ENCODE measurements at places on chromosomes 1 and 21. TPM values are rescaled to one million over a fixed set of nuclear protein-coding genes. Genes with fewer than 3 reads are reported as not detected.

The LAPTM5 gene
- total RNA-seq = not detected

The ERICH3 gene
- total RNA-seq = under 0.01 TPM

The DESI2 gene
- 21.2 TPM for total RNA-seq

The DNAJC6 gene
- total RNA-seq = 1.8 TPM

All from smooth muscle cell of the coronary artery (primary cell).